ENCODE measurements at places on chromosomes 5 and 9. TPM values are rescaled to one million over a fixed set of nuclear protein-coding genes. Genes with fewer than 3 reads are reported as not detected.

DNA sequence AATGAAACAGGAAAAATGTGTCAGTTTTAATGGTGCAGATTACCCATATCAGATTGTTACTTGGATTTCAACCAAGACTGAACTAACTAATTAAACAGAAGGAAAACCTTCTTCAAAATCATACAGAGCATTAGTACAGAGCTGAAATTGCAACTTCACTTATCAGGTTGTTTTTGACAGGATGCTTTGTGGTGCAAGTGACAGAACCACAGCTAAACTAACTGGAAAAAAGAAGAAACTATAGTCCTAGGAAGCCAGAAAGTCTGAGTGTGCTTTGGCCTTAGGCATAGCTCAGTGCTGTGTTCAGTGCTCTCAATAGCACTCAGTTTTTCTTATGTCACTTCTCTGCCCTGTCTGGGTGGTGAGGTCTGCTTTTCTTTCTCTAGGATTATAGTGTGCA is 267.4 kb downstream of the CHSY3 start:
- no peak for DNase-seq

DNA sequence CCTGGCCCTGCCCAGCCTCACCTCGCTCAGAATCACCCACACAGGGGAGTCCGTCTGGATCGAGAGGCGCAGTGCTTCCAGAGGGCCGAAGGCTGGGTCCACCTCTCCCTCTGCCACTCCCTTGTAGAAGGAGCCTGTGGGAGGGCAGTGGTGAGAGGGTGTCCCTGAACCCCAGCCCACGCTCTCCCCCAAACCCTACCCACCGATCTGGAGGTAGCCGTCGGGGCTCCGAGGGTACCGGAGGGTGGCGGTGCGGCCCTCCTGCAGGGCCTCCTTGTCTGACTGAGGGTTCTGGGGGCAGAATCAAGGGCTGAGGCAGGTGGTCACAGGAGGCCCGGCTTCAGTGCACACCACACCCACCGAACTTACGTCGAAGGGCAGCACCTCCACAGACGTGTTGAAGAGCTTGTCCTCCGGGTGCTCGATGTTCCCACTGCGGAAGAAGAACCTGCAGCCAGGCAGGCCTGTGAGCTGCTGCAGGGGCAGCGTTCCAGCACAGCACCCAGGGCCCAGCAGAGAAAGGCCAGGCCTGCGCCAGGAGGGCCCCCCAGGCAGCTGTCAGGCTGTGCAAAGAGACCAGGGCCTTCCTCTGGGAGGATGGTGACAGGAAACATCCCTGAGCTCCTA is 4.5 kb downstream of the LTC4S start:
- no peak for DNase-seq

- DNase-seq: no peak
These were observed 12.2 kb upstream of the ELL2 start for GRCh38 chr5:95973793-95974325.

DNA sequence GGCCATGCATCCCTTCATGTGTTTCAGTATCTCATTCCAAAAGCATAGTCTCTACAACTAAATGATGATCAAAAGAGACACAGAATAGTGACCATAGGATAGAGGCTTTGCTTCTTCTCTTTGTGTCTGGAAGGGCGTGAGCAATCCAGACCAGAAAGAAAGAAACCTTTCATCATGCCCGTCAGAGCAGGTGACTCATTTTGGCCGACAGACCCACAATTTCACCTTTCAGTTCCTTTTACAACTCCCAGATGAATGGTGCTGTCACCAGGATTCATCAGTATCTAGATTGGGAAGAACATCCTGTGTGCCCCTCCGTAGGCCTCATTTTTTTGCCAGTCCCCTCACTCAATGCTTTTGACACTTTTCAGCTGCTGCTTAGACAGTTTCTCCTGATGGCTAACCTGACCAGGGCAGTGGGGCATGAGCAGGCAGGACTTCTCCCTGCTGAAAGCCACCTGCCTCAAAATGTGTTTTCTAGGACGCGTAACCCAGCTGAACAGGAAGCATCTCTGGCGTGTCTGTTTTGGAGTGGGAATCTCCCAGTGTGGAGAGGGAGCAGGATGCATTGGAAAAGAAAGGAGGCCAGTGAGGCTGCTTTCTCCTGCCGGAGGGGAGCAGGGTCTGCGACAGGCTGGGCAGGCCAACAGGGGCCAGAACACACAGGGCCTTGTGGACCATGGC is 21.2 kb downstream of the ABLIM3 start:
- no peak for DNase-seq

- no peak for DNase-seq
These were observed 594.7 kb upstream of the CCNG1 start for GRCh38 chr5:162842727-162843126.

DNA sequence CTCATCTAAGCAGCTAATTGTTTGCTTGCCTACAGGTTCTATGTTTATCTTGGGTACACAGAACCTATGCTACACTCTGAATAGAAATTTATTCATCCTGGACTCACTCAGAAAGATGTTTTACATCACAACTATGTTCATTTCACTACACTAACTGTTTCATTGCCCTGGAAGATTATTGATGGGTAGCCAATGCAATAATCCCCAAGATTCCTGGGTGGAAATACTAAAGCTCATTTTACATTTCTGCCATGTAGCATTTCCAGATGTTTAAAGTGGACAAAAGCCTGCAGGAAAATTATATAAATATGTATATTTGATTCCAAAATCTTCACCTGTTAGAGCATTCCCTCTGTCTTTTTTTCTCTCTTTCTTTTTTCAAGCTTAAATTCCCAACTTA is 51.9 kb upstream of the IL7R start:
- DNase-seq: peak; percentile 11

GRCh38 chr5:145775893-145776444 is 59.2 kb downstream of the PRELID2 start:
- no peak for DNase-seq

DNA sequence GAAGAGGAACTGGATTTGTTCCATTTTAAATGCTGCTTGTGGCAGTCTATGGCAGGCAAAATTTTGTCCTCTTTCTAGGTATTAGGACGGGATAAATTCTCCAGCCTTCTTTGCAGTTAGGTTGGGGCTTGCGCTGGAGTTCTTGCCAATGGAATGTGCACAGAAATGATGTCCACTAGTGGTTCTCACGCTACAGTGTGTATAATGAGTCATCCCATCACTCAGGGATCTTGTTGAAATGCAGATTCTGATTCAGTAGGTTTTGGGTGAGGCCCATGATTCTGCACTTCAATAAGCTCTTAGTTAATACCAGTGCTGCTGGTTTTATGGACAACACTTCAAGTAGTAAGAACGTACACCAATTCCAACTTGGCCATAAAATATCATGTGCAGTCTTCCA is 317.6 kb upstream of the KLF4 start:
- DNase-seq: no peak

Gene SPDL1
- polyA plus RNA-seq: 16.1 TPM

Gene MAMDC2
- polyA plus RNA-seq: 5.4 TPM

Data from hindlimb muscle (tissue), 1 donor.